Posterior vena cava (tissue), 2 donors: ENCODE measurements at places on chromosomes 13 and 19. TPM values are rescaled to one million over a fixed set of nuclear protein-coding genes. Genes with fewer than 3 reads are reported as not detected.
A peak's percentile ranks its signal among the peaks of the same experiment; 100 is the strongest.

- DNase-seq, result no peak
Observed at GRCh38 chr13:47069133-47069532, 172.3 kb upstream of the HTR2A start.

Gene NKPD1
- not detected for total RNA-seq

- no peak for DNase-seq
Observed at GRCh38 chr19:31666126-31666525, 316.9 kb upstream of the TSHZ3 start.

DNA sequence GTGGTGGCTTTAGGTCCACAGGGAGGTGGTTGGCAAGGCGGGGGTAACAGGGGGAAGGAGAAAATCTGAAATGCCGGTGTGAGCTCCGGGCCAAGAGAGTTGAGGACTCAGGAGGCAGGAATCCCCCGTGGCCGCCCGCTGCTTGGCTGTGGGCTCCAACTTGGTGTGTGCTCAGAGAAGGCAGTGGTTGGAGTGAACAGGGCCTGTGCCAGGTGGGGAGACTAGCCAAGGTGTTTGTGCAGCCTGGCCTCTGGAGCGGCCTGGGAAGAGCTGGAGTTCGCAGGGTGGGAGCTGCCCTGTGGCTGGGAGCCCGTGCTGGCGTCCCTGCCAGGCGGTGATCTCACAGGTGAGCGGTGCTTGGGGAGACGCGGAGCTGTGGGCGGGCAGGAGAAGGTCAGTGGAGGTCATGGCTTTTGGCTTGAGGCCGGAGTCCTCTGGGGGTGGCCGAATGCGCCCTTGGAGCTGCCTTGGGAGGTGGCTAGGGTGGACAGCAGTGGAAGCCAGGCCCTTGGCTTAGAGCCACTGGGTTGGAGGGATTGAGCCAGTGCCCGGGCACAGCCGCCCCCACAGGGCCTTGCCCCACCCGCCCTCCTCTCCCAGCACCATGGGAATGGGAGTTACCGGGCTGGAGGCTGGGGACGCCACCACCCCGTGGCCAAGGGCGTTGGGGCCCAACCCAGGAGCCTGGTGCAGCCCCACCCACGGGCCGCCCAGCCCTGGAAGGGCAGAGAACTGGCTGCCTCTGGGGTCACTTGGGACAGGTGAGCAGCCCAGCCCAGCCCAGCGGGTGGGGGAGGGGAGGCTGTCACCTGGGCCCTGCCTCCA is 7.1 kb upstream of the CIRBP start:
- DNase-seq, result no peak

Gene ILF3
- 154 TPM for total RNA-seq

- DNase-seq, result no peak
Observed at GRCh38 chr19:45110851-45111266, 17.9 kb downstream of the PPP1R37 start.

Gene FOSB
- total RNA-seq, result 33.2 TPM

DNA sequence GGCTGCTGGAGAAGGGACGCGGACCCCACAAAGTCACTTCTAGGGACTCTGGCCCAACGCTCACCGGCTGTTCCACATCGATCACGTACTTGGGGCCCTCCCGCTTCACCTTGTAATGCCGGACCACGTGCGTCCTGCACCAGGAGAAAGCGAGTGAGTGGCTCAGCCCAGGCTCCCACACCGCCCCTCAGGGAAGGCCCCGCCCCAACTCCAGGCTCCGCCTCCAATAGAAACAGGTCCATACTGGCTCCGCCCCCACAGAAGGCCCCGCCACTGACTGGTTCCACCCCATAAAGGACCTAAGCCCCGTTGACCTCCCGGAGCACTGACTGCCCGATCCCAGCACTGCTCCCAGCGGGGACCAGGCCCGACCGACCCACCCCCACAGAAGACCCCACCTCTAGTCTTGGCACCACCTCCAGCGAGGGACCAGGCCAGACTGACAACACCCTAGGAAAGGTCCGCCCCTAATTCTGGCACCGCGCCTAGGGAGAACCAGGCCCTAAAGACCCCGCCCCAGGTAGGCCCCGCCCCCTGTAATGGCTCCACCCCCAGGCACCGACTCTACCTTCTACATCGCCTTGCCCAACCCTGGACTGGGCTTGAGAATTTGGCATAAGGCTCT is 11.3 kb downstream of the STAP2 start:
- peak; percentile 94 for DNase-seq

DNA sequence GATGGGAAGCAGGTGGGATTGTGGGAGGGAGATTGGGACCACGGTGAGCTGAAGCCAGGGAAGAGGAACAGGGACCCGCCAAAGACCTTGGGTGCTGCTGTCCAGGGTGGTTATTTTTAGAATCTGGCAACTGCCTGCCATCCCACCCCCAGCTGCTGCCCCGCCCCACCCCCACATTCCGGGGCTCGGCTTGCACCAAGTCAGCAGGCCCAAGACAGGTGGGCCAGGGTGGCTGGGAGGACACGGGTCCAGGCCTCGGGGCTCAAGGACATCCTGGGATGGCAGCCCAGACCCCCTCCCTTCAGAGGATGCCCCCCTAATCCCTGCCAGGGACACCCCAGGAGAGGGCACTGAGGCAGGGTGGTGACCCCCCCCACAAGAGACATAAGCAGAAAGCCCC is 827 bp downstream of the CKM start:
- DNase-seq, result no peak

DNA sequence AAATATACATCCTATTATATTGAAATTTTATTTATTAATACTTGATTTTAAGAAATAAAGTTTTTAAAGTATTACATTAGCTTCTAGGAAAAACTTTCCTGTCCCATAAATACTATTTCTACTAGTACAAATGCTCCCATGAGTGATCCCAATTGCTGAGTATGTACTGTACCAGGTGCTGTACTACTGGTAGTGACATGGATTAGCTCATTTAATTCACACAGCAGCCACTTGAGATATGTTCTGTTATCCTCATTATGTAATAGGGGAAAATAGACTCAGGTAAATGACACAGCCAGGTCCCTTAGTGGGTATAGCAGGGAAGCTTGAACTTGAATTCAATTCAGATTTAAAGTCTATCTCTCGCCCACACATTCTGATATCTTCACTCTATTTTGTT is 363.1 kb downstream of the FGF14 start:
- DNase-seq, result no peak

Gene ZNF568
- 13.0 TPM for total RNA-seq

Gene PABPC3
- total RNA-seq, result 0.23 TPM

Gene PSG5
- not detected for total RNA-seq

Gene ZNF66
- total RNA-seq, result 5.4 TPM

- no peak for DNase-seq
Observed at GRCh38 chr13:51828730-51829567, 16.0 kb downstream of the TMEM272 start.

GRCh38 chr19:39507715-39508364 is 7.1 kb upstream of the SELENOV start:
- no peak for DNase-seq

Gene PRRG2
- 0.46 TPM for total RNA-seq

DNA sequence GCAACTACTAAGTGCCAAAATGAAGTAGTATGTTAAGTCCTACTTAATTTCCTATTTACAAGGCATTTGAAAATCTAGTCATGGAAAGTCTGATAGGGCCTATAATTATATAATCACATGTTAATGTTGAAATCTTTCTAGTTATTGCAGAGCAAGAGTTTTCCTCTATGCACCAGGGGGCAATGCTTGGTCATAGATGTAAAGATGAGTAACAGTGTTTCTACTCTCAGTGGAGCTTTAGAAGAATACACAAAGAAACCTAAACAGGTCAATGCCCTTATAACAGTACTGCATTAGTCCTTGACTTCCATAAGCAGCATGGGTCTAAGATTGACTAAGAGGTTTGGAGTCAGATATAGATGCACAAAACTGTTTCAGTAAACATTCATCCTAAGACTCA is 218.7 kb downstream of the KCTD12 start:
- no peak for DNase-seq

Gene PIK3R2
- 11.5 TPM for total RNA-seq

DNA sequence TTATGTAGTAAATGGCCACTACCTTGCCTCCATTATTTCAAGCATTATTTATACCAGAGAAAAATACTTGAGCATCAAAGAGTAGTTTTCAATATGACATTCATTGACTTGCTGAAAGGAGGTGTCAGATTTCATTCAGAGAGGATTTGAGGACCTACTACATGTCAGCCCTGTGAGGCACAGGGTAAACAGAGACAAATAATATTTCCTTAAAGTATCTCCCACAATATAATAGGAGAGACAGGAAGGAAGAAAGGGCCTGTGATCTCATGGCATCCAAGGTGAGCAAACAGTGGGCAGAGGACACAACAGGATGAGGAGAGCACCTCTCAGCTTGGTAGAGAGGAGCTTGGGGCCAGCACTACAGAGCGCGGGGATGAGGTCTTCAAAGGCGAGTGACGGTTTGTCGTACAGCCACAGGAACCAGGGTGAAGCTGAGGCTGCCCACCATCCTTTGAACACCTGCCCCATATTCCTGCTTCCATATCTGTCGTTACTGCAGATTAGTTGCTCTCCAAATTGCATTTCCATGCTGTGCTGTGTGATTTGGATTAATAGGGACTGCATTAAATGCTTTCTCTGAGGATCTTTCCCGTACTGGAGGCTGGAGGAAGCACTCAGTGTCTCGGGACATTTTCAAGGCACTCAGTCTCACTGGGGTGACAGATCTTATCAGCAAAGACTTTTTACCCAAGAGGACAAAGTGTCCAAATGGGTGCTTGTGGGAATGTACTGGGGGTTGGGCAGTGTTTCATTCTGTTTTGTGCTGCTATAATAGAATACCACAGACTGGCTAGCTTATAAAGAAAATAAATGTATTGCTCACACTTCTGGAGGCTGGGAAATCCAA is 59.2 kb downstream of the GJA3 start:
- DNase-seq, result no peak

DNA sequence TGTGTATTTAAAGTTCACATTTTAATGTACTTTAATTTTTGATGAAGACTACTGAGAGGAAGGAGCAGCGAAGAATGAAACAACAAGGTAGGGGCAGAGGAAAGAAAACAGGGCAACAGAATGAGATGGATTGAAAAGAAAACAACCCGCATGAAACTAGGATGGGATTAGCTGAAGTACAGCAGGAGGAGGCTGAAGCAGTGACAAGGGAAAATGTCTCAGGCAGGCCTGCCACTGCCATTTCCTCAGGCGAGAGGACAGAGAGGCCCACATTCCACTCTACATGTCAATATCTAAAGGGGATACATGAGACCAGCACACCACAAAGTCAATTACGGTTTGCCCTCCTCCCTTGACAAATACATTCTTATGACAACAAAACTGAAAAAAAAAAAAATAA is 1703.2 kb downstream of the EFNB2 start:
- no peak for DNase-seq

DNA sequence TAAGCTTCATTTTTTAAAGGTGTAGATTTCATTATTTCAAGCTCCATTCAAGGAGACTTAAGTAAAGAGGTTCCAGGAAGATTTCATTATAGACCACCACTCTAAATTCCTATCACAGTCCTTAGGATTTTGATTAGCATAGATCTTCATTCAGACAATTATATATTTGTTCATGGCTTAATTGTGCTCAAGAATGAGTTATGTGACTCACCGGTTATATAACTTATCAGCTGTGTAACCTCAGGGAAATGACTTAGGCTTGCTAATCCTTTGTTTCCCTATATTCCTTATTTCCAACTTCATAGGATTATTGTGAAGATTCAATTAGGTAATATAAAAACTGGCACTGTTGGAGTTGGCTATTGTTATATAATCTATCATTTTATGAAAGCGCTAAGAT is 632.8 kb upstream of the SPRY2 start:
- DNase-seq, result no peak

DNA sequence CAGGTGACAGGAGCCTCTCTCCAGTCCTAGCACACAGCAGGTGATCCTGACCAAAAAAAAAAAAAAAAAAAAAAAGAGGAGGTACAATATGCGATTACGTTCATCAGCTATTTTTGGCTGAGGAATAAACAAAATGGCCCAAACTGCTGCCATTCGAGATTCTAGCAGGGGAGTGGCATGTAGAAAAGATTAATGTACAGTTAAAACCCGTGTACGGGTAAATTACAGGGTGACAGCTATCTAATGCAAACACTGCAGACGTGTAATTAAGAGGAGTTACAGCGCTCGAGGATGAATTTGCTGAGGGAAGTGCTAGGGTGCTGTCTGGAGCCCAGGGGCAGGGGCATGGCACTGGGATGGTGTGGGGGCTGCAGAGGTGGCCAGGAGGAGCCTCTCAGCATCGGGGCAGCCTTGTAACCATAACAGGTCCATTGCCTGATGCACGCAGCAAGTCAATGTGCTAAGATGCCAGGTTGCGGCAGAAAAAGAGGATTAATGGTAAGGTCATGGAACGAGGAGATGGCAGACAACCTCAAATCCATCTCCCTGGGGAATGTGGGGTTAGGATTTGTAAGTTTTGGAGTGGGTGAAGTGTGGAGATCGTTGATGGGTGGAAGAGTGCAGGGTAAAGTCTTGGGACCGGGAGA is 17.4 kb downstream of the CHST8 start:
- peak; percentile 20 for DNase-seq

DNA sequence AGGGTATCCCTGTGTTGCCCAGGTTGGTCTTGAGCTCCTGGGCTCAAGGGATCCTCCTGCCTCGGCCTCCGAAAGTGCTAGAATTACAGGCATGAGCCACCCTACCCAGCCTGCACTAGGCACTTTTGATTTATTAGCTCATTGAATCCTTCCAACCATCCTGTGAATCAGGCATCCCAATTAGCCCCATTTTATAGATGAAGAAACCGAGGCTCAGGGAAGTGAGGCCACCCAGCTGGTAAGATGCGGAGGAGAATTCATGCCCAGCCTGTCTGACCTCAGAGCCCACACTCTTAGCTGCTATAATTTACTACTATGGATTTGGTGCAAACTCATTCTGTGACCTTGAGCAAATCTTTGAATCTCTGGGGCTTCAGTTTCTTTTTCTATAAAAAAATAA is 17.8 kb upstream of the CACNG8 start:
- no peak for DNase-seq

- no peak for DNase-seq
Observed at GRCh38 chr19:41325640-41325946, 15.6 kb downstream of the CCDC97 start.

DNA sequence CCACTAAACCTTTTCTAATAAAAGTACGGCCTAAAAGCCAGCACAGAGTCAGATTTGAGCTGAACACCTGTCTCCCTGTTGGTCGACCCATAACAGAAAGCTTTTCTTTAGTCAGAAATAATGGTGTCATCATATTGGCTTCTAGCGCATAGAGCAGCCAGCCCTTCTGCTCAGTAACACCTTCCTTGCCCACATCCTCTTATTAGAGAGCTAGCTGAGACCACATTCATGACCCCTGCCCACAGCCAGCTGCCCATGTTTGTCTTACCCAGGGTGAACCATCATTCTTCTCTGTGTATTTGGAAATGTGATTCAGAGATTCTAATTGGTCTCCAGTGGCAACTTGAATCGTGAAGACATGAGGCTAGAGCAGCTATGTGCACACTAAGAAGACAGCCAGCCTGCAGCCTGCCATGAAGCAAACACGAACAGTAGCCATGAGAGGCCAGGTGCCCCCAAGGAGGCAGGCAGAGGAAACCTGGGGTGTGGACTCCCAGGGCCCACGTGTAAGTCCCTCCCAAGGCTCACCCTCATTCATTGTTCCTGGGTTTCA is 82.3 kb upstream of the PDCD5 start:
- DNase-seq, result no peak
